Hair follicle dermal papilla cell (primary cell): ENCODE measurements at places on chromosomes 2 and 18. TPM values are rescaled to one million over a fixed set of nuclear protein-coding genes. Genes with fewer than 3 reads are reported as not detected.

Gene ARL5A
- 51.2 and 57.4 TPM in 2 replicates for total RNA-seq

Gene ELMOD3
- total RNA-seq = 15.3 and 23.2 TPM in 2 replicates

Gene TRIM43
- total RNA-seq = not detected in 2 replicates

Gene ANKRD30B
- 0.24 TPM in 1 of 2 replicates, not detected in the other for total RNA-seq

Gene GULP1
- 20.6 and 26.8 TPM in 2 replicates for total RNA-seq

Gene RNF152
- 15.4 and 21.4 TPM in 2 replicates for total RNA-seq

Gene LRRTM4
- not detected in 2 replicates for total RNA-seq

Gene LIMS4
- total RNA-seq = 0.65 TPM in 1 of 2 replicates, not detected in the other

Gene NCKAP5
- total RNA-seq = 0.49 and 0.85 TPM in 2 replicates

Gene CASP10
- 3.1 and 5.7 TPM in 2 replicates for total RNA-seq

Gene NLRC4
- total RNA-seq = not detected in 2 replicates

Gene PLGLB2
- total RNA-seq = 1.3 and 2.8 TPM in 2 replicates

Gene HOXD10
- not detected in 2 replicates for total RNA-seq

Gene GPR35
- 0.32 and 0.73 TPM in 2 replicates for total RNA-seq

Gene SERPINB13
- total RNA-seq = not detected in 2 replicates

Gene THSD7B
- total RNA-seq = under 0.01 TPM in 1 of 2 replicates, not detected in the other

Gene CXCR2
- total RNA-seq = not detected in 2 replicates

Gene SNRPD1
- total RNA-seq = 5.5 and 10.3 TPM in 2 replicates

Gene KLF11
- total RNA-seq = 8.6 and 8.9 TPM in 2 replicates

Gene ESPNL
- 0.61 and 3.6 TPM in 2 replicates for total RNA-seq

Gene PTGR3
- 11.7 and 13.1 TPM in 2 replicates for total RNA-seq

Gene DUSP2
- total RNA-seq = 2.2 and 2.6 TPM in 2 replicates

Gene FLACC1
- total RNA-seq = 1.3 and 1.9 TPM in 2 replicates

Gene SERPINB2
- total RNA-seq = 18.2 and 19.6 TPM in 2 replicates

Gene SH2D6
- 1.6 TPM in 1 of 2 replicates, not detected in the other for total RNA-seq

Gene TFCP2L1
- 0.12 and 0.32 TPM in 2 replicates for total RNA-seq

Gene ELAC1
- 8.4 and 10.1 TPM in 2 replicates for total RNA-seq

Gene RBKS
- total RNA-seq = 1.3 TPM in 2 replicates

Gene PCARE
- not detected in 2 replicates for total RNA-seq

Gene AQP12B
- total RNA-seq = not detected in 2 replicates

Gene FBLN7
- total RNA-seq = 0.65 and 1.3 TPM in 2 replicates

Gene PIAS2
- total RNA-seq = 32.7 and 39.9 TPM in 2 replicates

Gene LCT
- total RNA-seq = under 0.01 TPM in 1 of 2 replicates, not detected in the other

Gene SPOPL
- total RNA-seq = 11.9 and 15.1 TPM in 2 replicates

Gene HNMT
- 31.0 and 37.5 TPM in 2 replicates for total RNA-seq

Gene REG1B
- total RNA-seq = not detected in 2 replicates

Gene SLC35F5
- 169 and 192 TPM in 2 replicates for total RNA-seq

Gene PLCL1
- total RNA-seq = 1.6 and 3.2 TPM in 2 replicates

Gene HOXD13
- not detected in 2 replicates for total RNA-seq
